Pons (tissue), 1 donor: ENCODE measurements at places on chromosomes 7 and 10.

GRCh38 chr10:72483471-72483870 is 128.8 kb upstream of the DNAJB12 start:
- DNase-seq, result no peak

GRCh38 chr10:10600004-10600403 is 417.7 kb upstream of the CELF2 start:
- DNase-seq, result no peak

DNA sequence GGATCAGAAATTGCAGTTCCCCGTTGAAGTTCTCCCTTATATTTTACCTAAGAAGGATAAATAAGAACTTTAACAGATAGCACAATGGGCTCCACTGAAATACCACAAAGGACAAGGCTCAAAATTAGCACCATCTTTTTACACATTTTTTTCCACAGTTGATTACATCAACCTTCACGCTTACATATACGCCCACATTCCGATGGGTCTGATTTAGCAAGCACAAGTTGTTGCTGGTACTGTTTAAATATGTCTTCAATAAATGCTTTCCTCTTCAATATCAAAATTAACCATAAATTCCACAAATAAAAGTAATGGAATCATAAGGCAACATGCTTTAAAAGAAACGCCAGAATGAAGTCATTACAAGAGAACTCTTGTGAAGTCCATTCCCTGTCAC is 79.5 kb downstream of the NEBL start:
- DNase-seq, result no peak

- no peak for DNase-seq
These were observed 80.9 kb downstream of the LRMDA start for GRCh38 chr10:75512203-75512933.

DNA sequence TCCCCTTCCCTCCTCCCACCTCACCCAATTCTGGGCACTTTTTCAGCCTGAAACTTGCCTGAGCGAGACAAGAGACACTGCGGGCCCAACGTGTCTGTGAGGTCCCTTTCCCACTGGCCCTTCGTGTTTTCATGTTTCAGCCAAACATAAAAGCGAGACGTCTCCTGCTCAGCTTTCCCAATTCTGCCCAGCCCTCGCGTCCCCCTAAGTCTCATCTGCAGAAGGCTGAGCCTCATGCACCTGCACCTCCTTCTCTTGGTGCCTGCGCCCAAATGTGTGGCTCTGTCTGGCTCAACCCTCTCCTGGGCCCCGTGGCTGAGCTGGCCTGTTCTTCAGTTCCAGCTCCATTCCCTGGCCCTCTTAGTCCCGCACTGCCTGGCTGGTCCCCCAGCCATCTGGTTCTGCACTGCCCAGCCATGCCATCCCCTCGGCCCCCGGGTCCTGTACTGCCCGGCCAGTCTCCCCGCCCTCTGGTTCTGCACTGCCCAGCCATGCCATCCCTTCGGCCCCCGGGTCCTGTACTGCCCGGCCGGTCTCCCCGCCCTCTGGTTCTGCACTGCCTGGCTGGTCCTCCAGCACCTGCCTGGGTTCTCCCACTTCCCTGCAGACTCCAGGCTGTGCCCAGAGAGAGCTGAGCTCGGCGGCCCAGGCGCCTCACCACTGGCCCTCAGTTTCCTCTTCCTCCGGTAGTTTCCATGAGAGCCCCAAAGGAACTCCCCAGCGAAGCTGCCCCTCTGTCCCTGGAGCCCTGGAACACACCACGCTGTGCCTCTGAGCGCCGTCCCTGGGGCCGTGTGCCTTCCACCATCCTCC is 224.1 kb downstream of the DNAJB6 start:
- DNase-seq, result no peak

DNA sequence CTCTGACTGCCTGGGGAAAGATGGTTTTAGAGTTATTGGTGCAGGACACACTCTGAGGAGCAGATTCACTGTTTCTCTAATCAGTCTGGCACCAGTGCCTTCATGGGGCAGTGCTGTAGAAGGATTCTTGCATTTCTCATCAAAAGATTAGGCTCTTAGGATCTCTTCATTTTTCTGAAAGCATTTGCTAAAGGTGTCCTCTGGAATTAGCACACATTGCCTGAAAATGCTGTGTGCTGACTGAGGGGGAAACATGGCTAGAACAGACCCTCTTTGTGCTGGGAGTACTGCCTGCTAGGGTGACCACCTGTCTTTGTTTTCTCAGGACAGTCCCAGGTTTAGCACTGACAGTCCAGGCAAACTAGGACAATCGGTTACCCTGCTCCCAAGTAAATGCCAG is 301.0 kb downstream of the PTEN start:
- DNase-seq, result no peak

DNA sequence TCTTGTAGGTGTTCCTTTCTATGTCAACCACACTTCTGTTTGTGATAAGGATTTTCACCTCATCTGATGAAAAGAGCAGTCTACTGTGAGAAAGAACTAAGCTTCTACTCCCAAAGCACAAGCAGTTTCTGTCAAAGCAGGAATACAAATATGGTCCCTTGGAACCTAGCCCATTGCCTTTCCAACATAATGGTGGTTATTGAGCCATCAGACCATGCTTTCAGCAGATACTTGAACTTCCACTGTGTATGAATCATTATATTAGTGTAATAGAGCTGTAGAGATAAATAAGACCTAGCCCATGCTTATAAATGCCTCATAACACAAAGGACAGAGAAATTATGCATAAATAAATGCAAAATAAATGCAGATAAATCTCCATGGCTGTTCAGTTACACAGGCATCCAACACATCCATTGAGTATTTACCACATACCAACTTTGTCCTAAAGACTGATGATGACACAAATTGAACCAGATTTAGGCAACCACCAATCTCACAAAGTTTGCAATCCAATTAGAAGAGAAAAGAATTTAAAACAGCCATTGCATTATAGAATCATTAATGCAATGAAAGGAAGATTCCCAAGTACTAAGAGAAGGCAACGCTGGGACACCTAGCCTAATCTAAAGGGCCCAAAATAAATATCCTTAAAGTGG is 729.4 kb upstream of the C7orf33 start:
- DNase-seq, result peak; percentile 81

GRCh38 chr7:74653686-74654181 is 3.8 kb upstream of the GTF2I start:
- no peak for DNase-seq

DNA sequence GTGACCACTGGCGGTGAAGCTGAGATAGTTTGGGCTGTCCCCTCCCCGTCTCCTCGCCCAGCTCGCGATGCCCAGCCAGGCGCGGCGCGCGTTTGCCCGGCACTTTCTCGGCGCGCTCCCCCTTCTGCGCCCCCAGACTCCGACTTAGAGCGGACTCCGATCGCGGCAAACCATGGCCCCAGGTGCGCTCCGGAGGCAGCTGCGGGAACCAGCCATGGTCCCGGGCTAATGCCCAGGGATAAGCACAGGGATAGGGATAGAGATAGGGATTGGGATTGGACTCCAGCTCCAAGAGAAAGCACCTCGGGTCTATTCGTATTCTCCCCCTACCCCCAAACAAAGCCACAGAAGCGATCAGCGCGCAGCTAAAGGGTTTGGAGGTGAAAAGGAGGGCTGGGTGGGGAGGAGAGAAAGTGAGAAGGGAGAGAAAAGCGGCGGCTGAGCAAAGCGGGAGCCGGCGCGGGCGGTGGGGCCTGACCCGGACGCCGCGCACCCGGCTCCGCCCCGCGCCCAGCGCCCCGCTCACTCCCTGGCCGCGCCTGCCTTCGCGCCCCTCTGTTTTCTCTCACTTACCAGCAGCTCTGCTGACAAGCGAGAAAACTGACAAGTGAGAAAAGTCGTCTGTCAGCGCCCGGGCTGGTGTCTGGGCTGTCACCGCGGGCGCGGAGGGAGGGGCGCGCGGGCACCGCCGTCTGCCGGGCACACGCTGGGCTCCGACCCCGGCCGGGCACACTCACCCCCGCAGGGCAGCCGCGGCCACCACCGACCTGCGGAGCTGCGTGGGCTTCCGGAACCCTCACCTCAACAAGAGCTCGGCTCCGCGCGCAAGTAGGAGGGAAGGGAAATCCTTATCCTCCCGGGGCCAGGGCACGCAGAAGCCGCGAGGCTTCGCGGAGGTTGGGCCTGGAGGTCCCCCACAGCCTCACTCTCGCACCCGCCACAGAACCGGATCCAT is at the start of gene PDE1C:
PDE1C (minus strand) TSS at position 2 of the 955 bp plus-strand sequence.
- DNase-seq, result no peak

GRCh38 chr10:43978091-43978490 is 329.4 kb upstream of the ZNF32 start:
- no peak for DNase-seq

GRCh38 chr7:78734626-78735025 is 718.8 kb downstream of the MAGI2 start:
- DNase-seq, result no peak

GRCh38 chr7:43876241-43876640 is 6.9 kb upstream of the MRPS24 start:
- no peak for DNase-seq

DNA sequence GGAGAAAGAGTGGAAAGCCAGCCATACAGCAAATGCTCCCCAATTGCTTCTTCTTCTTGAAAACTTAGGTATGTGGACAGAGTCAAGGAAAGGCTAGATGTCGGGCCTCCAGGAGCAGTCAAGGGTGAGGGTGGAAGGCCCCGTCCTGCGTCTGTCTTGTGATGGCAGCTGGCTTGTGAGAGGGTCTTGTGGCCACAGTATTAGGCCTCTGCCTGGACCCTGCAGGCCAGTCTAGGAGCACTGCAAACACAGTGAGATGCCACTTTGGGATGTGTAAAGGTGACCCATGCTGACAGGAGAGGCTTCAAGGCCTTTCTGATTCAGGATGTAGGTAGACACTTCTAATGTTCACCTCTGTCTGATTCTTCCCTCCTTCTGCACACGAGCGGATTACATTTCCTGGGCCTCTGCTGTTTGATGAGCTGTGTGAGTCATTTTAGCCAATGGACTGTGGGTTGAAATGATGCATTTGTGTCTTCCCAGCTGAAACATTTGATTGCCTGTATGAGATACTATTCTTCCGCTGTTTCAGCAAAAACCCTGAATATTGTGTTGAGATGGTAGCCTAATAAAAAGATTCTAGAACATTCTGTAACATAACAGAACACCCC is 135.4 kb downstream of the EMX2 start:
- DNase-seq, result no peak

GRCh38 chr7:31724696-31725095 is 37.7 kb downstream of the PPP1R17 start:
- no peak for DNase-seq

GRCh38 chr7:128378637-128379036 is 17.1 kb upstream of the PRRT4 start:
- no peak for DNase-seq

GRCh38 chr7:30912986-30913811 is 1.5 kb downstream of the AQP1 start:
- DNase-seq, result no peak

DNA sequence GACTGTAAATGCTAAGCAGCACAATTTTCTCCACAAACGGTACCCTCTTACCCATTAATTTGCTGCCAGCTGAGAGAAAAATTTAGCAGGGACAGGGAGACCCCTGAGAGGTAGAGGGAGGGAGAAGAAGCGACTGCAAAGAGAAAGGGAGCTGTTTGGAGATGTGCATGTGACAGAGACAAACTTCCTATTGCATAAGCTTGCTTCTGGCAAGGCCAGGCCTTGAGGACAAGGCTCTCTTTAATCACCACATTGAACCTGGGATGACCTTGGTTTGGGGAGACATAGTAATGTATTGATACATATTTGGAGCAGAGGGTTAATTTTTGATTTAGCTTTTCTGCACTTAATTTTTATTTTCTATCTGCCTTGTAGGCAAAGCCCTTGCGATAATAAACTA is 31.1 kb upstream of the HIBADH start:
- peak; percentile 61 for DNase-seq

DNA sequence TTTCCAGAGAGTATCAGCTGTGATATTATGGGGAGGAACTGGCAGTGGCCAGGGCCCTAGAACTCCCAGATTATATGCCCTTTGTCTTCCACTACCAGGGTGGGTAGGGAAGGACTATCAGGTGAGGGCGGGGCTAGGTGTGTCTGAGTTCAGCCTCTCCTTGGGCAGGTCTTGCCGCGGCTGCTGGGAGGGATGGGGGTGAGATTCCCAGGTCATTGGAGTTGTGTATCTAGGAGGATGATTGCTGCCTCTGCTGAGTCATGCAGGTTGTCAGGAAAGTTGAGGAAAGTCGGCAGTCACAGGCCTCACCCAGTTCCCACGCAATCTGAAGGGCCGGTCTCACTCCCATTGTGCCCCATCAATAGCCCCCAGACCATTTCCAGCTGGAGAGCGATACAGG is 185.2 kb downstream of the DKK1 start:
- DNase-seq, result no peak
